ENCODE measurements at places on chromosomes 3 and 15. TPM values are rescaled to one million over a fixed set of nuclear protein-coding genes. Genes with fewer than 3 reads are reported as not detected.

DNA sequence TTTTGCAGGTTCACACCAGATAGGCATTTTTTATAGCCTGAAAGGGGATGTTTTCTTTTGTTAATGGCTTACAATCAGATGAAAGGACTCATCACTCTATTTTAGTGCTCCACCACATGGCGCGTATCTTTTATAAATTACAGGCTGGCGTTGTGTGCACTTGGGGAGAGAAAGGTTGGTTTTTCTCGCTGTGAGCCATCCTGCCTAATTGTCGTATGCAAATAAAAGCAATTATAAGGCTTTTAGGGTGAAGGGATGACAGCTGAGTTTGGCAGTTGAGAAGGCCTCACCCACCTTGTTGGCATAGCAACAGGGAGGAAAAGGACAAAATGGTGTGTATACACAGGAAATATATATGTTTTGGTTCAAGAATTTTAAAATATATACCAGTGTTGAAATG, 268.0 kb downstream of the NR2F2 start:
- no peak for DNase-seq

The STT3B gene
- 153 TPM for total RNA-seq

DNA sequence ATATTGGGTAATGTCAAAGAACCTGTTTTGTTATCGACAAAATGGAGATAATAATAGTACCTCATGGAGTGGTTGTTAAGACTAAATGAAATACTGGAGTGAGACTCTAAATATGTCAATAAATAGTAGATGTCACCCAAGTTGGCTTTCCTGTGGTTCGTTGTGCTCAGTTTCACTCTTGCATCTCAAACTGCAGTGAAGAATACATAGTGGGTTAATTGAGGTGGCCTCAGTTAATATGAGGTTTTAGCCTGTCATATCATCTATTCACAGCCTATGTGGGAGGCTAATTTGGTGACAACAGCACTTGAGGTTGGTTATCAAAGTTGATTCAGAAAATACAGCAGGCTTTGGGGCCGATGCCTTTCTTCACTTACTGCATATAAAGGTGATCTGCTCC, 485.5 kb upstream of the SUCLG2 start:
- DNase-seq = no peak

The SCG5 gene
- 1.6 TPM for total RNA-seq

The ATOSA gene
- 6.5 TPM for total RNA-seq

- no peak for DNase-seq
Observed at GRCh38 chr3:38325256-38325655, 21.3 kb upstream of the XYLB start.

The PLAAT1 gene
- not detected for total RNA-seq

GRCh38 chr3:52730681-52731080, 24.8 kb downstream of the SPCS1 start:
- DNase-seq = no peak

- DNase-seq = no peak
Observed at GRCh38 chr15:70206668-70207067, 109.0 kb upstream of the TLE3 start.

DNA sequence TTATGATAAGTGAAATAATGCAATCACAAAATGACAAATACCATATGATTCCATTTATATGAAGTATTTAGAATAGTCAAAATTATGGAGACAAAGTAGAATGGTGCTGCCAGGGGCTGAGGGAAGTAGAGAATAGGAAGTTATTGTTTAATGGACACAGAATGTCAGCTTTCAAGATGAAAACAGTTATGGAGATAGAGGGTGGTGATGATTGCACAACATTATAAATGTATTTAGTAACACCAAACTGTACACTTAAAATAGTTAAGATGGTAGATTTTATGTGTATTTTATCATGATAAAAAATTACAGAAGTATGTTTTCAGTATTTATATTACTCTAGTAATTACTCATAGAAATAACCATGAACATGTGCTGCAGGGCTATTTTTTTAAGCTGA, 100.8 kb upstream of the AZI2 start:
- DNase-seq = no peak

DNA sequence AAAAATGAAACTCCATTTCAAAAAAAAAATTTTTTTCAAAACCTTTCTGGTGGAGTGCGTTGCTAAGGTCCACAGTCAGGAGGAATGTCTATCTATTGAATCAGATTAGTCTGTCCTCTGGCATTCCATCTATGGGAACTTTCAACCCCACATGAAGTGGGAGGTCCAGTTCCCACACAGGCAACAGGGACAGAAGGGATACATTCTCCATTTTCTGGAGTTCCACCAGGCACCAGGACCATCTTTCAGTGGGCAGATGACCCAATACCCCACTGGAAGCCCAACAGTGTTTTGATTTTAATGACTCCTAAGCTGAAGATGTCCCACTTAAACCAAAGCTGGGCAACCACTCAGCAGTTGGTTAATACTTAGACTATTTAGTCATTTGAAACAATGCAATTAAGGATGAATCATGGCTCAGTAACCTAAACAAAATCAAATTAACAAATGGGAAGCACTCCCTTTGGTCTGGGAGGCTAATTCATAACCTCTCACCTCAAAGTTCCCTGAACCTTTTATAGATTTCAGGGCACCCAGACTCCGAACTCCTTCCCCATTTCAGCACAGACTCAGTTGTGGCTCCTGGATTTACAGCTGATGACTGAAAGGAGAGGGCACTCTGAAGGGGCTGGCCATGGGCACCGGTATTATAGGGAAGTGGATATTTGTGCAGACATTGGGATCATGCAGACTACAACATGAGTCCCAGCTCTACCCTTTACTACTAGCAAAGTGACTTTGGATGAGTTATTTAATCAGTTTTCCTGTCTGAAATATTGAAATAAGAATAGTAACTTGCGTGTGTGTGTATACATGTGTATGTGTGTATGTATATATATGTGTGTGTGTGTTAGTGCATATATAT, 264.3 kb upstream of the LRTM1 start:
- peak; percentile 2 for DNase-seq

DNA sequence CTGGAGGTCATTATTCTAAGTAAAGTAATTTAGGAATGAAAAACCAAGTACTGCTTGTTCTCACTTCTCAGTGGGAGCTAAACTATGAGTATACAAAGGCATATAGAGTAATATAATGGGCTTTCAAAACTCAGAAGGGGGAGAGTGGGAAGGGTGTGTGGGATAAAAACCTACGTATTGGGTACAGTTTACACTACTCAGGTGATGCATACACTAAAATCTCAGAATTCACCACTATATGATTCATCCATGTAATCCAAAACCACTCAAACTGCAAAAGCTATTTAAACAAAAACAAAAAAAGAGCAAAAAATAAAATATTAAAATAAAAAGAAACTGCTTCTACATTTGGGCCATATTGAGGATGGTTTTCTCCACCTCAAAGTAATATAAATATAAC, 623.3 kb downstream of the NSUN3 start:
- peak; percentile 38 for DNase-seq

- peak; percentile 95 for DNase-seq
Observed at GRCh38 chr3:42376344-42376798, 34.0 kb downstream of the LYZL4 start.

The GOLGA8K gene
- total RNA-seq = 1.2 TPM

The ITGB5 gene
- total RNA-seq = 67.2 TPM

- DNase-seq = no peak
Observed at GRCh38 chr3:50649451-50649931, 25.2 kb upstream of the DOCK3 start.

The ITGA11 gene
- not detected for total RNA-seq

- DNase-seq = no peak
Observed at GRCh38 chr3:99953596-99953995, 135.9 kb downstream of the CMSS1 start.

The SEMA6D gene
- total RNA-seq = 0.52 TPM

The SCAMP5 gene
- 9.0 TPM for total RNA-seq

- DNase-seq = peak; percentile 51
Observed at GRCh38 chr15:70318594-70319465, 221.1 kb upstream of the TLE3 start.

All from PC-3 (cell line).